ENCODE measurements at places on chromosomes 2 and 18.

- no peak for DNase-seq
Observed at GRCh38 chr2:20745924-20746555, 76.9 kb downstream of the LDAH start.

DNA sequence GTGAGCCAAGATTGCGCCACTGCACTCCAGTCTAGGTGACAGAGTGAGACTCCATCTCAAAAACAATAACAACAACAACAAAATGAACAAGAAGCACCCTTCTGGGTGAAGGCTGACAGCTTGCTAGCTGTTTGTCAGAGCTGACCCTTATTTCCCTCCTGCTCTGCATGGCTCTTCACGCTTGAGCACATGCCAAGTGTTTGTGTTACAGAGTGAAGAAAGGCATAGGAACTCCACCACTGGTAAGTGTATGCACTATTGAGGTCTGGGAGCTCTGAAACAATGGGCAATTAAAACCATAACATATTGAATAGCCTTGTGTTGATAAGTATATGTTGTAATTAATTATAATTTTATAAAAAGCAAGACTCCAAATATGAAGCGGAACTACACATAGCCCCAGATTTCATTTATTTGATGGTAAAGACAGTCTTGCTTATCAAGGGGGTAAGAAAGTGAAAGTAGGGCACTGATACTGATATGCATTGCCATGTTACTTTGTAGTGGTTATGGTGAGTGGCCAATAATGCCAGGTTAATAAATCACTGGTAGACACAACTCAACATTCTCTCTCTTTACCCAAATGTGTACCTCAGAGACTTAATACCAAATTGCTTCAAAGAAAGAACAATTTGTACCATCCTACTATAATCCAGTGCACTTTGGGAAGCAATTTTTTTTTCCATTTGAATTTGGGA is 163.4 kb downstream of the VWC2L start:
- DNase-seq: no peak

- DNase-seq: no peak
Observed at GRCh38 chr2:231258701-231259100, 60.3 kb downstream of the ARMC9 start.

DNA sequence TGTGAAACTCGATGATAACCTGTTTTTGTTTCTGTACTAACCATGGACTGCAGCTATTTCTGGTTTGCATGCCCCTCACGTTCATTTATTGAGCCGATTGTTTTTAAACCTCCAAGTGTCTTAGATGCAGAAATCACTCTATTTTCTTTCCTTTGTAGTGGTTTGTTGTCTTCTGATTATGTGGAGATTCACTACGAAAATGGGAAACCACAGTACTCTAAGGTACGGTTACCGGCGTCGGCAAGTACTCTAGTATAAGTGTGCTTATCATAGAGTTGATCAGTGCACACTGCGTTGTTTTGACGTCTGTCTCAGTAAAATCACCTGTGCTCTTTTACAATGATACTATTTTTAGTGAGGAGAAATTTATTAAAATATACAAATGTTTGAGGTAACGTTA is 87.4 kb downstream of the ADAM23 start:
- peak; percentile 6 for DNase-seq

GRCh38 chr18:48583573-48583972 is 44.7 kb downstream of the CTIF start:
- DNase-seq: no peak
